ENCODE measurements at places on chromosomes 2 and 18.

DNA sequence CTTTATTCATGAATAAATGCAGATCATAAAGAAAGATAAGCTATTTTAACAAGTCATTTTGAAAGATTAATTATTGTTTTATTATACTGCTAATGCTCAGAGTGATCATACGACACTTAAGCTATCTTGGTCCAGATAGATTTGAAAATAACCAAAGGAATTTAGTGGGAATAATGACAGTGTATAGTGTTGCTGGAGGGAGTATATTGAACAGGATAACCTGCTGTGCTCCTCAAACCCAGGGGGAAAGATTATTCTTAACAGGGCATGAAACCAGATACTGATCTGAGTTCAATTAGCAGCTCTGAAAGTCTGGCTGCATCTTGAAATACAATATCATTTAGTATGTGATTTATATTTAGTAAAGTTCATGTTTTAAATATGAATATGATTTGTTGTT, 216.3 kb upstream of the ITGA4 start:
- DNase-seq, result no peak

DNA sequence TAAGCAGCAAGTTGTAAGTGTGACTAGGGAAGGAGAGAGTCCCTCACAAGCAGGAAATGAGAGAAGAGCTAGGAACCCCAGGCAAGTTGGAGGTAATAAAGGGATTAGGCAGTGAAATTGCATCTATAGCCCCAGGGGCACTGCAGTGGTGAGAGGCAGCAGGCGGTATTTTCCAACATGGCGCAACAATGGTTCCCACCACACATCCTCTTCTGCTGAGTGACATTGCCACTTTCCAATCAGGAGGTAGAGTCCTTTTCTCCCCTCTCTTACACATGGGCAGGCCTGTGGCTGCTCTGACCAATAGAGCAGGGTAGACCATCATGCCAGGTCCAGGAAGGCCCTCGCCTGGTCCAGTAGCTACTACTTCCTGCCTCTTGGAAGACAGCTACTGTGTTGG, 86.6 kb downstream of the DNER start:
- DNase-seq, result no peak

- no peak for DNase-seq
Observed at GRCh38 chr2:60468382-60469085, 84.9 kb downstream of the BCL11A start.

DNA sequence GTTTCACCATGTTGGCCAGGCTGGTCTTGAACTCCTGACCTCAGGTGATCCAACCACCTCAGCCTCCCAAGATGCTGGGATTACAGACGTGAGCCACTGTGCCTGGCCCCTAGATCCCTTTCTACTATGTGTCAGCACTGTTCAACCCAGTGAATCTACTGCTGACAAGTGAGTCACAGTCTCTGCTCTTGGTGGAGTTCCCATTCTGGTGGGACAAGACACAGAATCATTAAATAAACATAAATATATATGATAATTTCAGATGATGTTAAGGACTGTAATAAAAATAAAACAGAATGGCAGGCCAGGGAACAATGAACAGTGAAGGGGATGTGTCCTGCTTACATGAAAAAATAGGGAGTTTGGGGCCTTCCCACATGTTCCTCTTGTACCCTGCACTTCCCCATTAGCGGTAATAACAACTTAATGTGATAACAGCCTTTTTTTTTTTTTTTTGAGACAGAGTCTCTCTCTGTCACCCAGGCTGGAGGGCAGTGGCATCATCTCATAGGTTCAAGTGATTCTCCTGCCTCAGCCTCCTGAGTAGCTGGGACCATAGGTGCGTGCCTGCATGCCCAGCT, 112.2 kb downstream of the CPO start:
- DNase-seq, result no peak
